Stimulated activated CD8-positive, alpha-beta memory T cell treated with anti-CD3 and anti-CD28 coated beads, Interleukin-4, amount 100 ng/mL, for 48 hours (primary cell): ENCODE measurements at places on chromosomes 5 and 9.

DNA sequence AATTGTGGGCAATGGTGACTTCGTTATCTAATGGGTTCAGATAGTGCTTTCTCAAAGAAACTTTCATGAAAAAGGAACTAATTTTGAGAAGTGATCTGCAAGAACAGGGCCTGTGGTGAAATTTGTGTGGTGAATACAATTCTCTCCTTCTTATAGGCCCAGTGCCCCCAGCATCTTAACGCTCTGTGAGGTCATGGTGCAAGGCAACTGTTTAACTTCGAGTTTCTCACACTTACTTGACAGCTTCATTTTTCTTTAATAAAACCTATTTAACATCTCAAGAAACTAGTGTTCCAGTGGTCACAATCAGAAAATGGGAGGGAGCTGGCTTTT, 69.2 kb downstream of the FAM114A2 start:
- DNase-seq = no peak

DNA sequence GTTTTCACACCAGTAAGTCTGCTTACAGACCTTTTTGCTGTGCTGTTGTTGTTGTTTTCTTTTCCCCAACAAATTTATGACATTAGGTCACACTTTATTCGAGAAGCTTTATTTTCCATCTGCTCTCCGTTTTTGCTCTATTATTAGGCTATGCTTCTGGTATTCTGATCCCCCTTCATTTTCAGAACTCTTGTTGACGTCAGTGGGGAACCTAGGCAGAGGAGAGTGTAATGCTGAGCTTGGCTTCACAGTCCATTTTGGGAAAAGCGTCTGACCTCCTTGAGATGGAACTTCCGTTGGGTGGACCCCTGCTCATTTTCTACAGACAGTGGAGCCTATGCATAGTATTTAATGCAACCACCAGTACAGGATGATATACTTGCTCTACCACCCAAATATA, 387.9 kb upstream of the MEF2C start:
- DNase-seq = no peak

DNA sequence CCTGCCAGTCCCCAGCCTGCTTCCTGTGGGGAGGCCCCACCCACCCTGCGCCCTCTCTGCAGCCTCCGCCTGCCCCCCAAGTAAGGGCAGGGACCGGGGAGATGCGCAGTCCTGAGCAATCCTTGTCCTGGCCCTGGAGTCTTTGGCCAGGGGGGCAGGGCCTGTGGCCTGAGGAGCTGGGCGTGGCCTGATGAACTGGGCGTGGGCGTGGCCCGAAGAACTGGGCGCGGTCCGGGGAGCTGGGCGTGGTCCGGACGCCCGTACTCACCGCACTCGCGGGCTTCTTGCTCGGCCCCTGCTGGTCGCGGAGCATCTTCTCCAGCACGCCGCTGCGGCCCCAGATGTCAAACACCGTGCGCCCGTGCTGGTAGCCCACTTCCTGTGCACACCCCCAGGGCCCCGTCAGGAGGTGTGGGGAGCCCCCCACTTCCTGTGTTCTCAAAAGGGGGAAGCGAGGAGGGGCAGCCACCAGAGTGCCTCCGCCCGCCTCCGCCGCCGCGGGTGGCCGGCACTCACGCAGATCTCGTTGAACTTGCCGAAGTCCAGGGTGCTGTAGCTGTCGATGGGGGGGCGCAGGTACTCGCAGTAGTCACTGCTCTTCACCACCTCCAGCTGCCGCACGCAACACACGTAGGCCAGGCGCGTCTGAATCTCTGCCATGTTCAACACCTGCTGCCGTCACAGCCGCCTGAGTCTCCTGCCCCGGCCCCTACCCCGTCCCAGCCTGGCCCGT, 2.7 kb upstream of the NSMF start:
- peak; percentile 92 for DNase-seq

- no peak for DNase-seq
These were observed 344.6 kb downstream of the OSTF1 start for GRCh38 chr9:75432888-75433287.

GRCh38 chr5:96614110-96614691, 48.0 kb upstream of the CAST start:
- DNase-seq = peak; percentile 56

GRCh38 chr5:109644829-109645228, 44.9 kb upstream of the MAN2A1 start:
- no peak for DNase-seq

DNA sequence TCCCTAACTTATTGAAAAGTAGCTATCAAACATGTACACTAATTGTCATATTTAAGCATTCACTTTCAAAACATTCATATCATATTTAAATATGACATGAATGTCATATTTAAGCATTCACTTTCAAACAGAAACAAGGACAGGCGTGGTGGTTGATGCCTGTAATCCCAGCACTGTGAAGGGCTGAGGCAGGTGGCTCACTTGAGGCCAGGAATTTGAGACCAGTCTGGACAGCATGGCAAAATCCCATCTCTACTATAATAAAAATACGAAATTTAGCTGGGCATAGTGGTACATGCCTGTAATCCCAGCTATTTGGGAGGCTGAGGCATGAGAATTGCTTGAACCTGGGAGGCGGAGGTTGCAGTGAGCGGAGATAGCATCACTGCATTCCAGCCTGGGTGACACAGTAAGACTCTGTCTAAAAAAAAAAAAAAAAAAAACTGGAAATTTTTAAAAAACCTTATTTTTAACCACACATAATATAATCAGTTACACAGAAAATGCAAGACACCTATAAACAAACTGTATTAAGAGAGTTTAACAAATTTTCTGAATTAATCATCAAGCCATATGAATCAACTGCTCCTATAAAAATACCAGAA, 88.1 kb downstream of the LPAR1 start:
- no peak for DNase-seq

- DNase-seq = no peak
These were observed 1098.8 kb downstream of the DTWD2 start for GRCh38 chr5:117889596-117889995.

GRCh38 chr5:997001-997474, 11.6 kb upstream of the NKD2 start:
- peak; percentile 33 for DNase-seq

GRCh38 chr5:171598641-171599152, 179.2 kb downstream of the FGF18 start:
- DNase-seq = no peak

- DNase-seq = no peak
These were observed 272.3 kb downstream of the NTRK2 start for GRCh38 chr9:84941792-84942191.

DNA sequence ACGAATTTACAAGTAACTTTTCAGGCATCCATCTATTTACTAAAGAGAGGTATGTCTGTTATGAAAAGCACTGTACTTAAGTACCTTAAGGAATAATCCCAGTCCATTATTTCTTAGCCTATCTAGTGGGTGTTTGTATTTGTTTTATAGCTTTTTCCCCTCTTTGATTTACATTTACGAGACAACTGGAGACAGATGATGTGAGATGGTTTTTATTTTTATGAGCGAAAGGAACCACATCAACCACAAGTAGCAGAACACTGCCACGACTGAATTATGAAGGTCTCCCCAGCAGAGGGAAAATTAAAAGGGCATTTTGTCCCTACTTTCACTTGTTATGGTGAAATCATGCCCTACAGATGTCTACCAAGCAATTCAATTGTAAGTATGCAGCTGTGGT, 357.8 kb downstream of the NFIB start:
- DNase-seq = no peak

DNA sequence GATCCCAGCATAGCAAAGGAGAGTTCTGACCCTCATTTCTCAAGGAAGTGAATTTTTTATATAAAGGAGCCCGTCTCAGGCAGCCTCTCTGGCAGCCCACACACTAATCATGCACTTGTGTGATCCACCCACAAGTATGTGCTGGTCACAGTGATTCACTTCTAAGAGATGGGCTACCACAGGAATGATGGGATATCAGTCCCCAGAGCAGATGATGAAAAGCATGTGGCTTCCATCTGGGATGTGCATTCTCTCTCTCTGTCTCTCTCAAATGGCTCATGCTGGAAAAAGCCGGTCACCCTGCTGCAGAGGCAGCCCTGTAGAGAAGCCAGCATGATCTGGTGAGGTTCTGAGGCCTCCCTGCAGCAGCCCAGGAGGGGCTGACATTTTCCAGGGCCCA, 74.2 kb upstream of the ADCY2 start:
- no peak for DNase-seq

DNA sequence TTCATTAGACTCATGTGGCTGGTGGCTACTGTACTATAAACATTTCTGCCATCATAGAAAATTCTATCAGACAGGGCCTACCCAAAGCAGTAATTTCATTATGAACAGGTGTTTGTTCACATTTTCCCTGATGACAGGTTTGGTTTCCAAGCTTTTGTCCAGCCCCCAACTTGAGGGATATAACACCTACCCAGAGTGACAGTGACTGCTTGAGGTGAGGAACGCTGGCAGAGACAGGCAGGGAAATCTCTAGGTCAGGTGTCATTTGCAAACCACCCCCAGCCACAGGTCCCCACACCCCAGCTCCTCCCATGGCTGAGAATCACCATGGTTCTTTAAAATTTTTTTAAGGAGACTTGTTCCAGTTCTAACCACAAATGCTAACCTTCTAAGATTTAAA, 25.5 kb downstream of the GOLM1 start:
- DNase-seq = peak; percentile 25

DNA sequence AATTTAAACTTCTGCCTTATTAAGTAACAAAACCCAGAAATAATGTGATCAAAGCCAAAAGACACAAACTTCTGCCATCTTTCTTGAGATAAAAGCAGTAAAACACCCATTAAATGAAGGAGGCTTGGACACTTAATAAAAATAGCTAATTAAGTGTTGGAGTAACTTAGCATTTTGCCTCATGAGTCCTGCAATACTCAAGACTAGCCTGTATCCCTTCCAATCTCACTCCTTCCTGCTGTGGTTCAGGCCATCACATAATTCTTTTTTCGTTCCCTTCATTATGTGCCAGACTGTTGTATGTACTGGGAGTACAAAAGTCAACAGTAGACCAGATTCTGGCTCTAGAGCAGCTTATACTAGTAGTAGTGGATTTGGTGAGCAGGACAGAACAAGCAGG, 250.2 kb downstream of the NFIB start:
- no peak for DNase-seq

DNA sequence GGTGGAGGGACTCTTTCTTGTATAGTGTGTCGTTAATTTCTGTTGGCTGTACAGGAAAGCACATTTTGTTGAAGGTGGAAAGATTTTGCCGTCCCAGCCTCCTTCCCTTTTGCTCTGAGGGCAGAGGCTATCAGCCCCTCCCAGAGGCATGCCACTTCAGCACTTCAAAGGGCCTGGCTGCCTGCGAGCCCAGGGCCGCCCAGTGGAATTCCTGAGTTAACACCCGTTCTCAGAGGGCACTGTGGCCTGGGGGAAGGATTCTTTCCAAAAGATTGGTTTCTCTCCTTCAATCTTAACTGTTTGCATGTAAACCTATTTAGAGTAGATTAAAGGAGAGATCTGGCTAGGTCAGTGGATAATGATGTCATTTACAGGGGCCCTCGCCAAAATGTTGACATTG, 238.6 kb downstream of the FANCC start:
- DNase-seq = no peak

- peak; percentile 88 for DNase-seq
These were observed at the start of gene SPIN1 for GRCh38 chr9:88388203-88388885. TSS of gene SPIN1 (plus strand) at chr9:88388444. CDS start at chr9:88426540, 38,096 bp downstream.

DNA sequence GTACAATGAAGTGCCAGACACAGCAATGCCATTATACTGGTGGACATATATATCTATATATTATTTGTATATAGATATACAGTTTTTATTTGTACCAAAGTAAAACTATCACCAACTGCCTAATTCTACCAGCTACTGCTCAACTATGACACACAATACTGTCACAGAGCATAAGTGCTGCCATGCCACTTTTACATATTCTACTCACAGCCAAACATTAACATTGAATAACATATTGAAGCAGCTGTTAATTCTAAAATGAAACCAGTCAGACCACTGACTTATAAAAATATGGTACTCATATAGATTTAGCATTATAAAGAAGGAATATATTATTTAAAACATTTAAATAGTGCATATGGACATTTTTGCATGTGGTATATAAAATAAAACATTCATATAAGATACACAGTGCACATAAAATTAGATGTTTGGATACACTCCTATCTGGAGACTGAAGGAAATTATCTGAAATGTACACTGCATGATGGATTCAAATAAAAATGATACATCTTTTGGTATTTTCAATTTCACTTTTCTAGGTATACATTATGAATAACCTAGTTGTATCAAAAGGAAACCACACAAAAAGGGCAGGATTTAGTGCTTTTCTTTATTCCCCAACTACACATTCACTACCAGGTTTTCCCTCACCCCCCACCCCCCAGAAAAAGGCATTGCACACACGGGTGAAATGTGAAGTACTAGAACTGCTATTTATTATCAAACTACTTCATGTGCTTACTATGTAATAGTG, 48.9 kb downstream of the PKD2L2 start:
- no peak for DNase-seq
